ENCODE measurements at places on chromosomes 13 and 19. TPM values are rescaled to one million over a fixed set of nuclear protein-coding genes. Genes with fewer than 3 reads are reported as not detected.

NUDT15 gene
- total RNA-seq: 18.3 TPM

SERTM1 gene
- not detected for total RNA-seq

HTR2A gene
- not detected for total RNA-seq

ZNF555 gene
- 1.3 TPM for total RNA-seq
